ENCODE measurements at places on chromosomes 6 and 20.

DNA sequence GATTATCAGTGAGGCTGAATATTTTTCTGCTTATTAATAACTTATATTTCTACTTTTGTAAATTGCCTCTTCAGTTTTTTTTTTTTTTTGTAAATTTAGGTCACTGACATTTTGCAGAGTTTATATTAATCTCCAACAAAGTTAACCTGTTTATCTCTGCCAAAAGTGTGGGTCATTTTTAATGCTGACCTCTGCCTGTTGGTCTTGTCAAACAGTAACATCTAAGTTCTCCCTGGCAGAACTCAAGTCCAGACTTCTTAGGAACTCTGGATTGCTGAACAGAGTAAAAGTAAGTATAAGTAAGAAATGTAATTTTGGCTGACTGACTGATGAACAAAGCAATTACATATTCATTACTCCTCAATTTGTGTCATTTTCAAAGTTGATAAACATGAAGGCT, 83.9 kb downstream of the CD109 start:
- no peak for DNase-seq

DNA sequence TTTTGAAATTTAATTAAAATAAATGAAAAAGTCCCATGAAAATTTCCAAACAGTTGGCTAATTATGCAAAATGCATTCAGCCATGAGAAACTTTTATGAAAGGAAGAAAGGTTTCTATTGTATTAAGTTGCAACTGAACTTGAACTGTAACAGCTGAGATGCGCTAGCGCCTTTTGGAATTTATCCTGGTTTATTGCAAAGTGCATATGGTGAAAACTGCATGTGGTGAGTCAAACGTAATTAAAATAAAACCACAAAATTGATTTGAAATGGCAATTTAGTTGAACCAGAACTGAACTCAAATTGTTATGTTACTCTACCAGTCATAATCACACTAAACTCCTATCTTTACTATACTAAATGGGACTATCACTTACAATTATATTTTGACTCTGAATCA, 46.4 kb upstream of the COL21A1 start:
- DNase-seq, result no peak

GRCh38 chr20:33986560-33987216, 7.0 kb upstream of the RALY start:
- no peak for DNase-seq

DNA sequence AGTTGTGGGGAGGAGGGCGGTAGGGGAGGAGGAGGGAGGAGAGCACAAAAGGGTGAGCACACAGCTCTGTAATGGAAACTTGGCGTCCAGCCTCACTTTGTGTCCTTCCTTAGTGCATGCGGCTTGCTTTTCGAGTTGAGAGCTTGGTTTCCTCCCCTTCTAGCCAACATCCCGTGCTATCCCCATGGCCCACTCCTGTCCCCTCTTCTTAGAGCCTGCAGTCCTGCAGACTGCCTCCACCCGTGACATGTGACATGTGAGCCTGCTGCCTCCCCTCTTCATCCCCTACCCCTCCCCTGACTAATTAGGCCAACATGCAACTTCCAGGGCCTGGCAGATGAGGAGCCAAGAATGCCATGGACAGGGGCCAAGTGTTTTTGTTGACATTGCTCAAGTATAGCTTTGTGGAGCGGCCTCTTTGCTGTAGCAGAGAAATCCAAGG, 63.2 kb downstream of the SLC24A3 start:
- no peak for DNase-seq

DNA sequence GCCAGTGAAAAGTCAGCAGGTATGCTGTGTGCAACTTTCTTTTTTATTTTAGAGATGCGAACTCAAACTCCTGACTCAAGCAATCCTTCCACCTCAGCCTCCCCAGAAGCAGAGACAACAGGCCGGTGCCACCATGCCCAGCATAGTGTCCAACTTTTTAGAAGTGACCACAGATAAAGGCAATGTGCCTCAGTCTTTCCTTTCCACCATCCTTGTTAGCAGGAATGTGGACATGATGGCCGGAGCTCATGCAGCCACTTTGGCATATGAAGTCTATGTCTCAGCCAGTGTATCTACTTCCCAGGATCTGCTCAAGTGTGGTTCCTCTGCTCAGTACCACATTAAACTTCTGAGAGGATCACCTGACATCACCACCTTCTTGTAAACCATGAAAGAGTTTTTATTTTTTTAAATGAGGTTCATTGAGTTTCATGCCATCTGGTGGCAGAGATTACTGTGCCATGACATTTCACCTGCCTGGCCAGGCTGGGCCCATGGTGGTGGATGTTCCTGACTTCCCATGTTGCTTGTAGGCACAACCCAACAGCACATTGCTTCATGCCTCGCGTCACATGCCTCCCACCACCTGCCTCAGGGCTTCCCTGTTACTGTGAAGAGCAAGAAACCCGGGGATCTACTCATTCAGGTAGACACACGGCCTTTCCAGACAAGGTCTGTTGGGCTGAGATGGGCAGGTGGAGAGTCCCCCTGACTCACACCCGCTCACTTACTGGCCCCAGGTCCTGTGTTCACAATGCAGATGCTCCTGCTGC, 216.5 kb downstream of the LY86 start:
- no peak for DNase-seq

GRCh38 chr20:23826541-23827021, at the start of gene CST2:
Gene CST2, minus strand, starts transcription at chr20:23826729. Its CDS starts 69 bp downstream, at chr20:23826660.
- no peak for DNase-seq

GRCh38 chr6:43942616-43943015, 172.6 kb downstream of the VEGFA start:
- DNase-seq, result no peak

All from activated CD4-positive, alpha-beta T cell treated with anti-CD3 and anti-CD28 coated beads, Interleukin-10, Interleukin-2, amounts not matched to agents 100 ng/mL and 50 ng/mL, durations not matched to agents 16 hours and 8 hours (primary cell).